Retina (tissue), 1 donor: ENCODE measurements at places on chromosomes 6 and 20.

- DNase-seq, result no peak
Observed at GRCh38 chr6:161422710-161423680, 149.1 kb upstream of the AGPAT4 start.

DNA sequence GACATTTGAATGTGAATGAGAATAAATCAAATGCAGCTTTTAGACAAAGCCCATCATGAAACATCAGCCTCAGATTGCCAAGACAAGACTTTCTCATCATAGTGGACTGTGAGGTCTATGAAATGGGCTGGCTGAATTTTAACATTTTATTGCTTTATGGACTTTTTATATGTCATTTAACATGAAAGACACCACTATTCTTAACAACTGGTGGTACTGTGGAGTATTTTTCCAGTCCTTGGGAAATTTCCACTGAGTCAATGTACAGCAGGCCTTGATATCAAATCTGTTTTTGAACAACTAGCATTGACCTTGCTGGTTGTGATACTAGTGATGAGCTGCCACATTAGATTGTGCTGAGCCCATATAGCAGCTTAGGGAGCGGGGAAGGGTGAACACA lies 326.6 kb upstream of the CITED2 start:
- DNase-seq, result no peak

DNA sequence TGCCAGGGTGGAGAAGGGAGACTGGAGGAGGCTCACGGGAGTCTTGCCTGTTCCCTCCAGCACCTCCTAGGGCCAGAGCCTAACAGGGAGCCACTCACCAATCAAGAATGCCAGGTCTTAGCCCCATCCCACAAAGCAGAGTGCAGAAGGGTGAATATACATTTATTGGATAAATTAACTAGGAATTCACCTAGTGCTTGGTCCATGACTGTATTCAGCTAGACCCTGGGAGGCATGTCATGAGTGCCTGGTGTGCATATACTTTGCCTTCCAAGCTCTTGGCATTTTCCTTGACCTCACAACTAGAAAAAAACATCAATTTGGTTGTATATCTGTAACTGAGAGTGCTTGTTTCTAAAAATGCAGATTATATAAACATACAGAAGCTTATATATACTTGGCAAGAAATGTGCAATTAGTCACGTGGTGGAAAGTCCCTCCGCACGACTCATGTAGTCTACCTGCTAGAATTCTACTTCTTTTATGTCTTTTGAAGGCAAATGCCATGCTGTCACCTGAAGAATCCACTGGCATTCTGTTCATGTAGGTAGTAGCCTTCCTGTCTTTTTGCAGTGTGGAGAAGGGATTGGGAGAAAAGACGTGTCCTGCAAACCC lies 991.0 kb downstream of the KIF16B start:
- DNase-seq, result no peak

DNA sequence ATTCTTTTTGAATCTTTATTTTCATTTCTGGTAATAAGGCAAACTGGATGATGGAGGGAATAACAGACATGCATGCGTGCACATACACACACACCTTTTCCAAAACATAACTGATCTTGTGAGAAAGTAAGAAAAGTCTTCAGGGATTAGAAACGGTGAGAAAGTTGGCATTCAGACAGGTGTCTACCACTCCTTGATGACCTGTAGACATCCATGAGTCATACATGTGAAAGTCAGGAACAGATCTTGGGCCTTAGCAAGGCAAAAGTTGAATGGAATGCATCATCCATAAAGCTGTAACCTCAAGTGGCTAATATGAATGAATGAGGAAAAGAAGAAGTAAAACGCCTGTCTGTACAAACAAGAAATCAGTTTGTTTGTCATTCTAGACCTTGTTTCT lies 97.3 kb downstream of the GRIK2 start:
- DNase-seq, result no peak

DNA sequence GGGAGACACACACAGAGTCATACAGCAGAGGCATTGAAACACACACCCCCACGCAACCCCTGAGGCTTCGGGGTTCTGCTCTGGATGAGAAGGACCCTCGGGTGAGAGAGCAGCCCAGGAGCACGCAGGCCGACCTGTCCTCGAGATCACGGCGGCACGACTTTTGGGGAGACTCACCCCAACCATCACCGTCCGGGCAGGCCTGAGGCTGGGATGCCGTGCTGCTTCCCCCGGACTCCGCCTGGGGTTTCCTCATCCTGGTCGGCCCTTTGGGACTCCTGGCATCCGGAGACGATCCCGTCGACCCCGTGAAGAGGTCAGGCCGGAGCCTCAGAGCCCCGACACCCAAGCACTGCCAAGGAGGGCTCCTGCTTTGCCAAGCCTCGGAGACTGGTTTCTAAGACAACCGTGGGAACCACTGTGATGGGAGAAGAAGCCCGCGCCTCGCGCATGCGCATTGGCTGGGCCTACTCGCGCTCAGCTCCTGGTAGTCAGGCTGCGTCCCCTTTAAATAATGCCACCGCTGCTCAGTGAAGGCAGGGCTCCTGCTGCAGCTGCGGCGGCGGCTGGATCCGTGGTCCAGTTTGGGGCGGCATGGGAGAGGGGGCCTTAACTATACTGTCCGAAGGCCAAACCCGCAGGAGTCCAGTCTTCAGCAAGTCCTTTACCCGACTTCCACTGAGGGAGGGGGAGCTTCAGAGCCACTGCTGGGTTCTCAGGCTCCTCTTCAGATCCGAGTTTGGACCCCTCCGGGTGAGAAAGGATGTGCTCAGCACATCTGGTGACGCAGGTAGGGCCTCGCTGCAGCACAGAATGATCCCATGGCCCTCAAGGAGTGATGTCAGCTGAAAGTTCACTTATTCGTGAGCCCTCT lies 171.4 kb upstream of the ZNF337 start:
- DNase-seq, result peak; percentile 89

DNA sequence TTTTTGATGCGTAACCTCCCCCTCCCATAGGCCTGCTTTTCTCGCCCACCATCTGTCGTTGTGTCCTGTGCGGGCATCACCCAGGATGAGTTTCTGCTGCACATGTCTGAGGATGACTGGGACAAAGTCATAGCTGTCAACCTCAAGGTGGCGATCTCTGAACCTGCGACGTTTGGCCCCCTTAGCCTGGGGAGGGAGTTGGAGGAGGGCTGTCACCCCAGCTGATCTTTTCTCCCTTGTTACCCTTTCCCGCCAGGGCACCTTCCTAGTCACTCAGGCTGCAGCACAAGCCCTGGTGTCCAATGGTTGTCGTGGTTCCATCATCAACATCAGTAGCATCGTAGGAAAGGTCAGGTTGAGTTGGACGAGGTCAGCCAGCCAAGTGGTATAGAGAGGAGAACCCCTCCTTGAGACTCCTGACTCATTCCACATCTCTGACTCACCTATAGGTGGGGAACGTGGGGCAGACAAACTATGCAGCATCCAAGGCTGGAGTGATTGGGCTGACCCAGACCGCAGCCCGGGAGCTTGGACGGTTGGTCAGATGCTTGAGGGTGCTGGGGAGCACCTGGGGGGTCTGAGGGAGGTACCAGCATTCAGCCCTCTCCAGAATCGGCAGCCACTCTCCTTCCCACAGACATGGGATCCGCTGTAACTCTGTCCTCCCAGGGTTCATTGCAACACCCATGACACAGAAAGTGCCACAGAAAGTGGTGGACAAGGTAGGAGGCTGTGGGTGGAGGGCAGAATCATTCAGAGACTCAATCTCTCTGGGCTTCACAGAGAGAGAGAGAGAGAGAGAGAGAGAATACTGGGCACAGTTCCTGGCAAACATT lies 954 bp downstream of the HSD17B8 start:
- DNase-seq, result no peak

GRCh38 chr20:46779831-46780230 lies 70.4 kb downstream of the SLC2A10 start:
- DNase-seq, result no peak

- no peak for DNase-seq
Observed at GRCh38 chr20:45927071-45927878, 7.2 kb upstream of the PCIF1 start.

DNA sequence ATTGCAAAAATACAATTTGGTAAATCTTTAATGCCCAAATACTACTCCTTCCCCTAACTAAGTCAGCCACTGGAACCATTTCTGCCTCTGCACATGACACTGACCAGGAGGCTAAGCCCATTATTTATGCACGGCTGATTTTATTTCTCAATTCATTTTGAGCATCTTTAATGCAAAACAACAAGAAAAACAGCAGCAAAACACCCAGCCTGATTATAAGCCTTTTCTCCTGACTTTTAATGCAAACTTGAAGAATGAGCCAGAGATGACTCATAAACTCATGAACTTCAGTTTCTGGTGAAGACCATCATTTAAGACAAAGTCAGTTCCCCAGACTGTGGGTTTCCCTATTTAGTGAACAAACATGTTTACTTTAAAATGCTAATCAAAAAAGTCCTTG lies 51.6 kb downstream of the CYP24A1 start:
- DNase-seq, result no peak

- DNase-seq, result no peak
Observed at GRCh38 chr20:50470264-50470858, 39.8 kb upstream of the PTPN1 start.

DNA sequence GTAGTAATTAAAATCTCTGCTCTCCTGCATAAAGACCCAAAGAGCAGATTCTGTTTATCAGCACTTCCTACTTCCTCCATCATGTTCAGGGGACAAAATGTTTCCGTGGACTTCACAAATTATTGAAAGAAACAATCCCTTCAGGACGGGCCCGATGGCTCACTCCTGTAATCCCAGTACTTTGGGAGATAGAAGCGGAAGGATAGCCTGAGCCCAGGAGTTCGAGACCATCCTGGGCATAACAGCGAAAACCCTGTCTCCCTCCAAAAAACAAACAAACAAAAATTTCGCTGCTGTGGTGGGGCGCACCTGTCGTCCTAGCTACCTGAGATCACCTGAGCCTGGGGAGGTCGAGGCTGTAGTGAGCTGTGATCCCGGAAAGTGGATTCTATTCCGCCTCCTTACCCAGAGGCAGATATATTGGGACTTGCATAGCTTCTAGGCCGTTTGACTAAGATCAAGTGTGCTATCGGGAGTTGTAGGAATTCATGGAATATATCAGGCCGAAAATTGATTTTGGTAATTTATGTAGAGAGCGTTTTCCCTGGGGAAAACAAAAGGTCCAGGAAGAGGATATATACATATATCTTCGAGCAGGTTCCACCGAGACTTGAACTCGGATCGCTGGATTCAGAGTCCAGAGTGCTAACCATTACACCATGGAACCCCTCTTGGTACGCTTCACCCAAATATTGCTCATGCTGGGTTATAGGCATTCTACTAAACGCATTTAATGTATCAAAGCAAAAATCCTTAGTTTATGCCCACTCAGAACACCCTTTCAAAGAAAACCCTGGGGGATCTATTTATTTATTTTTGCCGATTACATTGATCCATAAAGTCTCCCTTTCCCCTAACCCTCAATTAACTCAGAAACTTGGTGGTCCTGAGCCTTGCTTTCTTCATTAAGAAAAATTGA lies 74.5 kb upstream of the ZNF184 start:
- DNase-seq, result no peak

DNA sequence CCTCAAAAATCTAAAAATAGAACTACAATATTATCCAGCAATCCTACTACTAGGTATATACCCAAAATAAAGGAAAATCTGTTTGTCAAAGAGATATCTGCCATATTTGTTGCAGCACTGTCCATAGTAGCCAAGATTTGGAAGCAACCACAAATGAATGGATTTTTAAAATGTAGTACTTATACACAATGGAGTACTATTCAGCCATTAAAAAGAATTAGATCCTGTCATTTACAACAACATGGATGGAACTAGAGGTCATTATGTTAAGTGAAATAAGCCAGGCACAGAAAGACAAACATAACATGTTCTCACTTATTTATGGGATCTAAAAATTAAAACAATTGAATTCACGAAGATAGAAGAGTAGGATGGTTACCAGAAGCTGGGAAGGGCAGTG lies 135.7 kb upstream of the CCDC28A start:
- no peak for DNase-seq

DNA sequence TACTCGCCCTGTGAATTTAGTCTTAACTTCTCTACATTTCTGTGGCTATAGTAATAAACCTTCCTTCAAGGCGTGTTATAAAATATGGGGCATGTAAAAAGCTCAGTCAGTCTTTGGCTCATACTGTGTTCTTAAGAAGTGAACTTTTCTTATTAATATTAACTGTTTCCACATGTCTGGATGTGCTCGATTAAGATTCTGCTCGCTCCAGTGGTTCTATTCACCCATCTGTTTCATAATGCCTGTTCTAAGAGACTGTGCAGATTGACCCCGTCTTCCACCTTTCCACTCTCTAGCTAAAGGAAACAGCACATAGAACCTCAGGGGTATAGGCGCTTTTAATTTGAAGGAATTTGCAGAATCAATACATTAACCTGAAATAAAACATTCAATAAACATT lies 99.9 kb downstream of the L3MBTL3 start:
- peak; percentile 65 for DNase-seq

DNA sequence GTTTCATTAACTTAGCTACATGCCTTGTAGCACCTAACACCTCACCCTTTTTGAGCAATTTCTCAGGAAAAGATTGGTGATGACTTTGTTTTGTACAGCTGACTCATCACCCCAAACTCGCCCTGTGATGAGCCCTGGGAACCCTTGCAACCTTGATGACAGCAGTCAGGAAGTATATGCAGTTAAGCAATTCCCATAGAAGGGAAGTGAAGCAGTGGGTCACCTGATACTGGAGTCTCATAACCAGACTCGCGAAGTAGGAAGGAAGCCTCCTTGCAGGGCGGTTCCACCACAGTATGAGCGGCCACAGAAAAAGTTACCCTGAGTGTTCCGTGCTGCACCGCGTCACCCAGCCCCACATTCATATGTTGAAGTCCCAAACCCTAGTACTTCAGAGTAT lies 82.0 kb upstream of the EDN1 start:
- DNase-seq, result no peak

GRCh38 chr20:8490076-8490830 lies 358.2 kb downstream of the PLCB1 start:
- no peak for DNase-seq

GRCh38 chr20:11853359-11853758 lies 64.3 kb upstream of the BTBD3 start:
- DNase-seq, result no peak

DNA sequence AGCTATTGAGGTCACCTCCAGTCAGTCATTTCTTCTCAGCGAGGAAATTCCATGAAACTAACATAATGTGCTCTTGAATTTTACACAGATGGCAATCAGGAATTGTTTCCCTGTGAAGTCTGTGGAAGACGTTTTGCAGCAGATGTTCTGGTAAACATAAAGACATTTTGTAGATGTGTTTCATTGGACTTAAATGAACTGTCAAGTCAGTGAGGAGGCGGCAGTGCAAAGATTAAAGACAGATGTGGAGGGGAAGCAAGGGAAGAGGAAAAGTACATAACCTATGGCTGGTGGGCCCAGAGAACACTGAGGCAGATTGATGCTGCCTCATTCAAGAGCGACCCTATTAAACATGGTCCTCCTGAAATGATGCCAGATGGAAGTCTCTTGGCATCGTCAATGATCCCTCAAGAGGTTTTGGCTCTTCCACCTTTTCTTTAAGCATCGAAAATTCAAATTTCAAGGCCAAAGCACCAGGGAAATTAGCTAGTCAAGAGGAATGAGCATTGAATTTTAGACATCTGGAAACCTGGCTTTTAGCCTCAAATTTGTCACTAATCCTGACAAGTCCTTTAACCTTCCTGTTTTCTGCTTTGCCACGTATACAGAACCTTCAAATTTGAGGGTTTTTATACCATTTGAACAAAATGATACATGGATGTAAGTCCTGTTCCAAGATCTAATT lies 20.1 kb downstream of the ZC2HC1B start:
- no peak for DNase-seq
